Adipocyte (in vitro differentiated cells): ENCODE measurements at places on chromosomes 2 and 18.

DNA sequence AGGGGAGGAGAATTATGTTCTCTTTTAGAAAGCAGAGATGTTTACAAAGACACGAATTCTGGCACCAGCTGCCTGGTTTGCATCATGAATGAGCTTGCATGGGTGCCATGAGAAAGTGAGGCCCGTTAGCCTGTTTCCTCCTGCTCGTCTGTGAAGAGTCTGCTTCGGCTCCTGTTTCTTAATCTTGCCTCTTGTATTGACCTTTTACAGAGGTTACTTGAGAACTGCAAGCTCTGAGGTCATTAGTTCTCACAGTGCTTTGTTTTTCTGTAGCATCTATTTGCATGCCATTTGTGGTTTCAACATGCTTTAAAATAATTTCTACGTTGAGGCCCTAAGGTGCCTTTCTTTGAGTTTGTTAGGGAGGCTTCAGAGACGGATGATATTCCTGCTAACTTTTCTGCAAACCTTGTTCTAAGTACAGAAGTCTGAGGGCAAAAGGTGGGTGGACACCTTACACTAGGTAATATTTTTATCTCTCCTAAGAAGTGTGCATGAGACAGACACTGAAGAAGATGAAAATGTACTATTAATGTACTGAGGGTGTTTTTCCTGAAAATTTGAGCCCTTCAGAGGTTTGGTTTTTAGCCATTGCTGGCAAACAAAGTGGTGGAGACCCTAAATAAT lies 53.4 kb upstream of the LINC00305 start:
- no peak for DNase-seq

DNA sequence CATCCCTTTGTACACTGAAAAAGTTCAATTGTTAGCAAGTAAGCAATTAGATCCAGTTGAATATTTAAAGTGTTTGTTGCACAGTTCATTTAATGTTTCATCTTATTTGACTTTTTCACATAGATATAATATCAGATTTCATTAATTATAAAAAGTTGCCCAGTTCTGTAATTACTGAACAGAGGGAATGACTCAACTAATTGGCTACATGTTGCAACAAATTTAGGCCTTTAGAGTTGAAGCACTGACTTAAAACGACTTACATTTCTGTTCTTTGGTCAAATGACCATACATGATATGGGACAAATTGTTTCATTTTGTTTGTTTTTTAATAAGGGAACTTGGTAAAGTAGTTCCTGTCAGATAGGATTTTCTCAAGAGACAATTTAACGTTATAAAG lies 68.5 kb upstream of the FAM117B start:
- DNase-seq = peak; percentile 67

GRCh38 chr2:241505781-241506201 lies 2.6 kb downstream of the STK25 start:
- no peak for DNase-seq

GRCh38 chr2:196076778-196077568 lies 8.3 kb upstream of the DNAH7 start:
- no peak for DNase-seq

DNA sequence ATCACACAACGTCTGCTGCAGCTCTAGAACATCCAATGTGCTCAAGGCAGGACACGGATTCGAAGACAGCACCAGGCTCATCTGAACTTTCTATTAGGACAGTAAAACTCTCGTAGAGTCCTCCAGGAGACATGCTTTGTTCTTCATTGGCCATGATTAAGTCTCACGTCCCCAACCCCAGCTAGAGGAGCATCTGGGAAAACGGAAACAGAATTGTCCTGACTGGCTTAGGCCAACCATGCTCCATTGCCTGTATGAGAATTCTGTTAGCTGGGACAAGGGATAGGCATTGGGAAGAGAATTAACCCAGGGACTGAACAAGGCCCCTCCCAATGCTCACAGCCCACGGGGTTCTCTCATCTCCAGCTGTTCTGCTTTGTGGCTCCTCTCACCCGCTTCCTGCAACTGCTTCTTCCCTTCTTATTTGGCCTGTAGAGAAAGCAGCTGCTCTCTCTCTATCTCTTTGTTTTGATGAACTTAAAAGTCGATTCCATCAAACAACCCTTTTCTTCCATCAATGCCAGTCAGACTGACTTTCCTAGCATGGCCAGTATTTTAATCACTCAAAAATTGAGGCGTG lies 75.6 kb downstream of the C1QL2 start:
- DNase-seq = no peak
